Kasumi-1 (cell line): ENCODE measurements at places on chromosomes 13 and 19.

GRCh38 chr13:46996316-46997030 lies 99.6 kb upstream of the HTR2A start:
- no peak for DNase-seq

- no peak for DNase-seq
Observed at GRCh38 chr13:36674337-36675212, 755 bp downstream of the SERTM1 start.

- DNase-seq = peak; percentile 26
Observed at GRCh38 chr19:14611051-14611450, 28.2 kb downstream of the CLEC17A start.

- DNase-seq = peak; percentile 35
Observed at GRCh38 chr13:20495087-20496023, 30.3 kb downstream of the CRYL1 start.

DNA sequence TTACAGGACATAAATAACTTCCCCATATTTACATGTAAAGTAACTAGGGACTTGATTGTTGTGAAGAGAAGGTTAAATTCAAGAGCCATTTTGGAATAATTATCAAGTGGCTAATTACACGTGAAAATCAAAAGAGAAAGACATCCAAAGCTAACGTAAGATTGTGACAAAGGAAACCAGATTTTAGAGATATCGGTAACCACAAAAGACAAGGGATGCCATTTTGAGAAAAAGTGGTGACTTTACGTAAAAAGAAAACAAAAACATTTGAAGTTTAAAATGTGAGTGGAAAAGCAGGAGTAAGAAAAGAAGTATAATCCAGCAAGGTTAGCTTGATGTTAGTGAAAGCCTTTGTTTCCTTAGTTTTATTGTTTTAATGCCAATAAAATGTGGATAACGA lies 10.9 kb upstream of the VWA8 start:
- DNase-seq = no peak

DNA sequence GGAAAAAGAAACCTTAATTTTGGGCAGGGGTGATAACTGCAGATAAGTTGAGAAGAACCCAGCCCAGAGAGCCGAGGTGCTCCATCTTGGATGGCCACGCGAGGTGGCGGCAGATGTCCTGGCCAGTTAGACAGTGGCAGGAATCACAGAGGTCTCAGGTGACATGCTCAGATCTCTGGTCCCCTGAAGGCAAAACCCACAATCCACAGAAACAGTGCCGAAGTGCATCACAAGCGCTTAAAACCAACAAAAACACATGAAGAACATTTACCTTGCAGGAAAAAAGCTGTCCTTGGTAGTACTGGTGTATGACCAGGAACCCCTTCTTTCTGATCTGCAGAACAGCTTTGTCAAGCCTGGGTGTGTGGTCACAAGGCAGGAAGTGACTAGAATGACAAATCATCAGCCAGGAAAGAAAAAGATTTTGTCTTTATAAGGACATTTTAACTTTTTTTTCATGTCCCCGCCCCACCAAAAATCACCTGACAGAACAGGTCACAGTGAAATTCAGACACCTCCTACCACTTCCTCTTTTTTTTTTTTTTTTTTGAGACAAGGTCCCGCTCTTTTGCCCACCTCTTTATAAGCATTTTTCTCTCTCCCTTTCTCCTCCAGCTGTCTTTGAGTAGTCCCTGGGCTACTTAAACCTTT lies at the start of gene LCP1:
LCP1 (minus strand) TSS at position 338 of the 651 bp plus-strand sequence. CDS start 22,515 bp downstream, outside the sequence.
- DNase-seq = peak; percentile 75

- no peak for DNase-seq
Observed at GRCh38 chr13:30584051-30584731, 33.5 kb upstream of the USPL1 start.

GRCh38 chr13:113666951-113667701 lies at the start of gene GRK1:
TSS of gene GRK1 (plus strand) at chr13:113667219. CDS start at chr13:113667387, 168 bp downstream.
- no peak for DNase-seq

DNA sequence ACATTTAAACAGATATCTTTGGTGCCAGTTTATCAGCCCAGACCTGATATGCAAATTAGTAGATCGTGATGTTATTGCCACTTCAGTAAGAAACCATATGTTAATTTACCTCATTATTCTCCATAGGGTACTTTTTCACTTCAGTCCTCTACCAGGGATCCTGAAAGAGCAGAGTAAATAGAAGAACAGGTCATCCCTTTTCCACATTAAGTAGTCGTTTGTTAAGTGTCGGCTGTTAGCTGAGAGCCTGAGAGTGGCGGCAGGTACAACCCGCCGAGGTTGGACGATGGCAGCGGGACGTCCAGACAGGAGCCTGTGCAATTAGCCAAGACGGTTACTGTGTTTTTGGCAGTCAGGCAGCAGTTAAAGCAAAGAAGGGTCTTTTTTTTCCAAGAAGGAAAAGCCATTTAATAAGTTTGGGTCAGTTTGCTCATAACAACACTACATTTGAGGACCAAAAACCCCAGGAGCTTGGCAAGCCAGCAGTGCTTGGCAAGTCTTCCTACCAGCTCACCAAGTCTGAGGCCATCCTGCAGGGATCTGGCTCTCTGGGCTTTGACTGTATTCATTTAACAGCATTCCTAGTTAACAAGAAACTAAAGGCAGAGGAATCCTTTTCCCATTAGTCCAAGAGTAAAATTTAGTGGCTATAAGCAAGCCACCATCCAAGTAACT lies 231.8 kb downstream of the SHISA2 start:
- DNase-seq = no peak
